ENCODE measurements at places on chromosomes 6 and 20.

DNA sequence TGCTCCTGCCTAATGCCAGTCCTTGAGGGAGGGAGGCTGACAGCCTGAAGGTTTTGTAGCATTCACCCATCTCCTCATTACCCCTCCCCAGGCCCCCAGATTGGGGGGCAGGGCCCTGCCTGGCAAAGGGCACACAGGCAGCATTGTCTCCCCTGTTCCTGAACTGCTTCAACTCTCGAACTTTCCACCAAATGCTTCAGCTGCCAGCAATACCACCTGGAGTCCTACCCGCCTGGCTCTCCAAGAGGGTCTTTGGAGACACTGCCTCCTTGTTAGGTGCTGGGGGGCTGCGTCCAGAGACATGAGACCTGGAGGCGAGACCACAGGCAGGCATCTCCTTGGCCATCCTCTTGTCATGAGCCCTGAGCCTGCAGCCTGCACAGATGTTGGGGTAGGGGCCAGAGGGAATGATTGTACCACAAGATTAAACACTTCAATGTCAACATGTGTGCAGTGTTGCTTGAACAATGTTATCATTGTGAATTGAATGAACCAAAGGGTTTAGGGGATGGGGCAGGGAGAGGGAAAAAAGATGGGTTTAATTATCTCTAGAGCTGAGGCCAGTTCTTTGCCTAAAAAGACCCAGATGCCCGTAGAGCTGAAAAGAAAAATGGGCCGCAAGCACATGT is 25.0 kb downstream of the BMP7 start:
- DNase-seq, result no peak

- no peak for DNase-seq
These were observed 54.5 kb downstream of the KIAA0408 start for GRCh38 chr6:127404594-127405178.

DNA sequence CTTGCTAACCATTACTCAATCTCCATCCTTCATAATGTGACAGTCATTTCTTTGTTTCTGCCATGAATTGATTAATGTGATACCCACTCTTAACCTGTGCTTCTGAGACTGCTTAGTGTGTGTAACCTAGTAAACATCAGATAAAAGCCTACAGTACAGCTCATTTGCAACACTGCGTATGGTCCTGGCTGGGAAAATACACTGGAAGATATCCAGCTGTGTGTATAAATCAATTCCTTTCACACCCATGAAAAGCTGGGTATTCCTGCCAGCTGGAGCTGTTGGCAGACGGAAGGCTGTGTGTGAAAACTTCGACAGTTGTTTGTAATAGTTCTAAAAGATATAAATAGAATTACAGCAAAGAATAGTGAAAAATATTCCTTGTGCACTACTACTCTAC is 509.2 kb downstream of the FRK start:
- DNase-seq, result no peak

GRCh38 chr6:149694921-149695320 is 23.0 kb downstream of the LATS1 start:
- DNase-seq, result no peak

- DNase-seq, result no peak
These were observed 67.3 kb downstream of the TRAM2 start for GRCh38 chr6:52509281-52510212.

- no peak for DNase-seq
These were observed 603 bp downstream of the TASP1 start for GRCh38 chr20:13638162-13638495.

DNA sequence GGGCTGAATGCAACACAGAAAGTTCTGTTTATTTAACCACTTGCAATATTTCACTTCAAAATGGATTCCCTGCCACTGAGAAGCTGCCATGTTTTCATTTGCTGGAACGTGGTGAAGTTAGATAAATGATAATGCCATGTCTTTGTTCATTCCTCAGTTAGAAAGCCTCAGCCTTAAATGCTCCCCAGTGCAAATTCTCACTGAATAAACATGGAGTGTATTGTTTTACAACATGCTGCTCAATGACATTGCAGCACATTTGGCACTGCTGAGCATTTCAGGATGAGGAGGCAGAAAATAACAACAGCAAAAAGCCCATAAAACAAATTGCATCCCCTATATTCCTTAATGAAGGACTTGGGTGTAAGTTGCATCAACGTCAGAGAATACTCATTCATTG is 913.8 kb upstream of the FLRT3 start:
- DNase-seq, result no peak

All from upper lobe of right lung (tissue), 1 donor.